ENCODE measurements at places on chromosomes 1 and 21.

DNA sequence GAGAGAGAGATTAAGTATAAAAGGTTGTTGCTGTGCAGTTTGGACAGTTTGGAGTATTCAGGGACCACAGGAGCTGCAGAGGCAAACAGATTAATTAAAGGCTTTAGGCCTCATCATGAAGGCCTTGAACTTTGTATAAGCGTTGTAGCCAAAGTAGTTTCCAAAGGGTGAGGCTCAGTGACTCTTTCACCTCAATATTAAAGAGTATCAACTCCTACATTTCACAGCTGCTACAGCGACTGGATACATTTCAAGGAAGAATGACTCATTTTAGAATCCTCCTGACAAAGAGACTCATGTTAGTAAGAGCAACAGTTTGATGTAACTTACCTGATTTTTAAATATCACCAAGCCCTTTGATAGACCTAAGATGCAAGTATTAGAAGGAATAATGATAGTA is 355.5 kb downstream of the HLX start:
- DNase-seq, result no peak

GRCh38 chr1:160486453-160486852 is 36.6 kb downstream of the SLAMF6 start:
- DNase-seq, result no peak

DNA sequence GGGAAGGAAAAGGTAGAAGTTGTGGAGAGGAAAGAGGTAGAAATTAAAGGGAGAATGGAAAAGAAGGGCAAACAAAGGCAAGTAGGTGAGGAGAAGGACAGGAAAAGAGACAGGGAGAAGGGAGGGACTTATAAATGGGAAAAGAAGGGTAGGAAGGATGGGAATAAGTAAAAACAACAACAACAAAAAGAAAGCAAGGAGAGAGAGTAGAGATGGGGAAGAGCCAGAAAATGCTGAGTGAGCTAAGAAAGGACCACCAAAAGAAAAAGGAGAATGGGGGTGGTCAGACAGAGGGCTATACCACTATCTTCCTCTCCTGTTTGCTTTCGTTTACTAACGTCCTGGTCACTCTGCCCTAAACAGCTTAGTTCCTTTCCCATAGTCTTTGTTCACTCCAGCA is 1.7 kb upstream of the CMPK1 start:
- no peak for DNase-seq

DNA sequence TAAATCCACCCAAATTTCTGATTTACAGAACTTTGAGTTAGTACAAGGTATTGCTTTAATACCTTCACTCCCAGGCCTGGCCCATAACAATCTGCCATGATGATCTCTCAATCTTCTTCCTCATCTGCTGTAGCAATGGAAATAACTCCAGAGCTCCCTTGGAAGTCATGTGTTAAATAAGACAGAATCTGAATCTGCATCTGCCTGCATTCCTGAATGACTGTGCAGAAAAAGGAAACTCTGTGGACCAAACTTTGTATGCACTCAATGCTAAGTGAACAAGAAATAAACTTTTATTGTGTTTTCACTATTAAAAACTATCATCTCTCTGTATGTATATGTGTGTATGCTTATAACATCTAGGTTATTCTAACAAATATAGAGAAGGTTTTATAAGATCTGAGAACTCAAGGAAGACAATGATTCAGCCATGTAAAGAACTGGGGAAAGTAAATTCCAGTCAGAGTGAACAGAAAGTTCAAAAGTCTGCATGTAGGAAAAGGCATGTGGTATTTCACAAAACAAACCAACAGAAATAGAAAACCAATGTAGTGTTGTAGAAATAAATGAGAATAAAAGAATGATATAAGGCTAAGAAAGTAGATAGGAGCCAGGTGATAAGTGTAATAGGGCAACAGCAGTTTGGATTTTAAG is 390.2 kb downstream of the USH2A start:
- no peak for DNase-seq

DNA sequence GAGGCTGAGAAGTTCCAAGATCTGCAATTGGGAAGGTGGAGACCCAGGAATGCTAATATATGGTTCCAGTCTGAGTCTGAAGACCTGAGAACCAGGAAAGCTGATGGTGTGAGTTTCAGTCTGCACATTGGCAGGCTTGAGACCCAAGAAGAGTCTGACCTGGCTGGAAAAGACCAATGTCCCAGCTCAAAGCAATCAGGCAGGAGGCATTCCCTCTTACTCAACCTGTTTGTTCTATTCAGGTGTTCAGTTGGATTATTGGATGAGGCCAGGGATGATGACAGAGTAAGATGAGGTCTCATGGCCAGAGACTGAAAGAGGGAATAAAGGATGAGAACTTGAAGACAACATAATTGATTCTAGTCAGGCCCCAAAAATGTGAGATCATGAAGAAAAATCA is 50.1 kb downstream of the SPATA46 start:
- no peak for DNase-seq

DNA sequence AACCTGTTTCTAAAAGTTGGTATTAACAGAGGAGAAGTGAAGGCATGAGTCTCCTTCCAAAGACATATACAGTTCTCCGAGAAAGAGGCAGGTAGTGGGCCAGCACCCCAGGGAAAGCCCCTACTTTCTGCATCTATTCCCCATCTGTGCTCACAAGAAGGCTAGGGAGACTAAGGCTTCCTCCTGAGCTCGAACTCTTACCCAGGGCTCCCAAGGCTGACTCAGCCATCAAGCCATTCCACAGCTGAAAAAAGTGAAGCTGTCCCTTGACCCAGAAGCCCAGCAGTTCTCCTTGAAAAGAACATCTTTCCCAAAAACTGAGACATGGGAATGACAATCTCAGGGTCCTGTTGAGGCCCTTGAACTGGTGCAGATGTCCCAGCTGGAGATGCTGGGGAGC is 1.9 kb upstream of the PADI3 start:
- DNase-seq, result no peak

- DNase-seq, result no peak
Observed at GRCh38 chr1:41639332-41639936, 155.0 kb upstream of the EDN2 start.

DNA sequence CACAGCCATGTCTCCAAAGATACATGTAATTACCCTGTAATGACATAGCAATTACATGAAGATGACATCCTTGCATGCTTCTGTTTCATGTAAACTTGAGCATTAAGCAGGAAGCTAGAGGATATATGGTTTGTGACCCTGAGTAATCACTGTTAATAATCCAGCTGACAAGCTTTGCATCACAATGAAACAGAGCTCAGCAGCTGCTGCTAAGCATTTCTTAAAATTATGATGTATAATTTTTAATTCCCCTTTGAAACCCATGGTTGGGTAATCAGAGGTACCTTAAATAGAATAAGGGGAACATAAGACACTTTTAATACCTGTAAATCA is 293.5 kb downstream of the NTNG1 start:
- no peak for DNase-seq

GRCh38 chr1:157803851-157804250 is 16.1 kb downstream of the FCRL1 start:
- no peak for DNase-seq

GRCh38 chr1:8723010-8723409 is 94.4 kb downstream of the RERE start:
- no peak for DNase-seq

GRCh38 chr1:229693129-229693900 is 67.3 kb downstream of the URB2 start:
- DNase-seq, result peak; percentile 25

DNA sequence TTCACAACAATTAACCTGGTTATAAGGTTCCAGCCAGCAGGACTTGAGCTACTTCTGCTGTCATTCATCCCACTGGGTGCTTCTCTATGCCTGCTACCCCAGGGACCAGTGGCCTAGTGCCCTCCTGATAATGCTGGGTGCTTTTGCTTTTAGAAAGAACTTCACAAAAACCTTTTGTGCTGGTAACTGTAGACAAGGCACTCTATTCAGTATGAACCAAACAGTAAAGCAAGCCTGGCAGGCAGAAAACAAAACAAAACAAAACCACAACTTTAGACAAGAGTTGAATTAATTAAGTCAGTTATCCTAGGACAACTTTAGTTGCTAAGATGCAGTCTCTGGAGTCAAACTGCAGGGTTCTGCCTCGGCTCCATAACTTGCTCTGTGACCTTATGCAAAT is 61.9 kb upstream of the ADGRL2 start:
- DNase-seq, result no peak

DNA sequence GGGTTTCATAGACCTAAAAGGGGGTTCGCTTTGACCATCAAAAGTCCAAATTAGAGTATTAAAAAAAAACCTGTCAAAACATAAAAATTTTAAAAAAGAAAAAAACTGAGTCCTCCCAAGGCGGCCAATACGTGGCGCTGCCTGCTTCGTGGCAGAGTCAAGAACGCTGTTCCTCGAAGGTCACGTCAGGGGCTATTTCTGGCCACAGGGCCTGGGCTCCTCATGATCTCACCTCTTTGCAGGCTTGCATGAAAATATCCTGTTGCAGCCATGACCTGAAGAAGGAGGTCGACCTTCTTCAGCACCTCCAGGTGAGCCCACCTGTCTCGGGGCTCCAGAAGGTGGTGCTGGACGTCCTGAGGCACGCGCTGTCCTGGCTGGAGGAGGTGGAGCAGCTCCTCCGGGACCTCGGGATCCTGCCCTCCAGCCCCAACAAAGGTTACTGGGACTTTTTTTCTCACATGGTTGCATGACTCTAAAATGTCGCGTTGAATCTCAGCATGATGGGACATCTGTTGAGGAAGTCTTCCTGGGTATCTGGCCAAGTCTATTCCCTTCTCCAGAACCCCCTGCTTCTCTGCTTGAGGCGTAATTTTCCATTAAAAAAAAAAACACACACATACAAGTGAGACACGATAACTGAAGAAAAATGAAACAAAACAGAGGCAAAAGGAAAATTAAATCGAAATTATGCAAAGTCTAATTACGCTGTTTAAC is 80.4 kb upstream of the EFHD2 start:
- DNase-seq, result no peak

All from NCI-H2171 (cell line).